RPMI8226 (cell line): ENCODE measurements at places on chromosomes 4 and X.

GRCh38 chrX:112816908-112817307 lies 23.7 kb downstream of the AMOT start:
- DNase-seq: no peak

GRCh38 chrX:137550665-137551261 lies 15.2 kb upstream of the ZIC3 start:
- no peak for DNase-seq

- no peak for DNase-seq
These were observed 159.6 kb upstream of the CTSO start for GRCh38 chr4:156113138-156113765.

GRCh38 chr4:123786920-123787319 lies 390.3 kb downstream of the SPRY1 start:
- no peak for DNase-seq

- no peak for DNase-seq
These were observed 162.9 kb upstream of the SPIN4 start for GRCh38 chrX:63513825-63514568.

- DNase-seq: no peak
These were observed 842.1 kb upstream of the HTR2C start for GRCh38 chrX:113741744-113742143.

DNA sequence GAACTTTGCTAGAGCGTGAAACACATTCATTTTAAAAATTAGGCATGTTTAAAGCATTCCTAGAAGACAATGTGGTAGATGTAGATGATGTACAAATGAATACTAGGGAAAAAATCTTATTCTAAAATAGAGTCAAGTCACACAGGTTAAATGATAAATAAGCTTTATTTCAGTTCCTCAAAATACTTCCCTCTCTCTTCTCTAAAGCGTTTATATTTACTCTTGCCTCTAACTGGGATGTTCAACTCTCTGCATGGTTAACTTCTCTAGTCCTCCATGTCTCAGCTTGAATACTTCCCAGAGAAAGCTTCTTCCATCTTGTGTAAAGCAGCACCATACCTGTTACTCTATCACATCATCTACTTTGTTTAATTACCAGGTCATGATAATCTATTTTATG lies 30.9 kb upstream of the GLRA3 start:
- no peak for DNase-seq

- no peak for DNase-seq
These were observed 152.0 kb downstream of the IL15 start for GRCh38 chr4:141788169-141788915.

DNA sequence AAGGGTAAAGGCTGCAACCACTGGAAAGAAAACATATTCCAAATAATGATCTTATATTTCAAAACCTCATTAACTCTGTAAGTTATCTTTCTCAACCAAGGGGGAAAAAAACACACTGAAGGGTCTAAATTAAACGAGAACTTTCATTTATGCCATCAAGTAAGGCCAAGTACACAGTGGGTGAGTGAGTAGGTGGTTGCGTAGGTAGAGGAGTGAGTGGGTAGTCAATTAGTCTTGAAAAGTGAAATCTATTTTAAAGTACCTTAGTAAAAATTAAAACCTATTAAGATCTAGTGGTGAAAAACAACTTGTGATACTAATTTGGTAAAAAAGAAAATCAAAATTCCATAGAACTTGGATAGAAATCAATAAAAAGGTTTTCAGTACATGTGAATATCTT lies 3.5 kb downstream of the CASK start:
- no peak for DNase-seq

GRCh38 chr4:162865102-162865501 lies 301.6 kb downstream of the NAF1 start:
- peak; percentile 11 for DNase-seq

- DNase-seq: no peak
These were observed 64.7 kb downstream of the ANTXR2 start for GRCh38 chr4:80008351-80008750.

DNA sequence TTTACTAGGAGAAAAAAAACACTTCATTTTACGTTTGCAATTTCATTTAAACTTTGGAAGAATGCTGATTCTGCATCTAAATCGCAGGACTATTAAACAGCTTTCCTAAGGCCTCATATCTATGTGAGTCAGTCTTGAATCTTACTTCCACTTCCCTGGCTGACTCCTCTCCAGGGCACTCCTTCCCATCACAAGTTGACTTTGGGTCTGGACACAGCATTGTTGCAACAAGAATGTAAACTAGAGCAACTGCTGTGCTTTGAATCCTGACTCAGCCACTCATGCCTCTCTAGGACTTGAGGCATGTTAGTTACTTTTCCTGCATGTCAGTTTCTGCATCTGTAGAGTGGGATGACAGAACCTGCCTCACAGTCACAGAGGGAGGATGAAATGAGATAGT lies 413.8 kb downstream of the FAT4 start:
- no peak for DNase-seq

GRCh38 chr4:58590722-58591121 lies 1480.5 kb upstream of the IGFBP7 start:
- DNase-seq: no peak

DNA sequence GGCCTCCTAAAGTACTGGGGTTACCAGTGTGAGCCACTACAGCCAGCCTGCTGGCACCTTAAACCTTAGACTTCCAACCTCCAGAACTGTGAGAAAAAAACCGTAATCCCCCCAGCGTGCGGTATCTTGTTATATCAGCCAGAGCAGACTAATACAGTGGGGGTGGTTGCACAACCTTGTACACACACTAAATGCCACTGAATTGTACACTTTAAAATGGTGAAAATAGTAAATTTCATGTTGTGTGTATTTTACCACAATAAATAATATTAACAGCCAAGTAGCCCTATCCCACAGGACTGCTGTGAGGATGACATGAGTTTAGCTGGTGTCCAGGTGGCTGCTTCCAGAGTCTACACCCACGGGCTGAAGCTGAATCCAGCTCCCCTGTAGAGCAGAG lies 38.8 kb downstream of the ZBTB49 start:
- DNase-seq: no peak

DNA sequence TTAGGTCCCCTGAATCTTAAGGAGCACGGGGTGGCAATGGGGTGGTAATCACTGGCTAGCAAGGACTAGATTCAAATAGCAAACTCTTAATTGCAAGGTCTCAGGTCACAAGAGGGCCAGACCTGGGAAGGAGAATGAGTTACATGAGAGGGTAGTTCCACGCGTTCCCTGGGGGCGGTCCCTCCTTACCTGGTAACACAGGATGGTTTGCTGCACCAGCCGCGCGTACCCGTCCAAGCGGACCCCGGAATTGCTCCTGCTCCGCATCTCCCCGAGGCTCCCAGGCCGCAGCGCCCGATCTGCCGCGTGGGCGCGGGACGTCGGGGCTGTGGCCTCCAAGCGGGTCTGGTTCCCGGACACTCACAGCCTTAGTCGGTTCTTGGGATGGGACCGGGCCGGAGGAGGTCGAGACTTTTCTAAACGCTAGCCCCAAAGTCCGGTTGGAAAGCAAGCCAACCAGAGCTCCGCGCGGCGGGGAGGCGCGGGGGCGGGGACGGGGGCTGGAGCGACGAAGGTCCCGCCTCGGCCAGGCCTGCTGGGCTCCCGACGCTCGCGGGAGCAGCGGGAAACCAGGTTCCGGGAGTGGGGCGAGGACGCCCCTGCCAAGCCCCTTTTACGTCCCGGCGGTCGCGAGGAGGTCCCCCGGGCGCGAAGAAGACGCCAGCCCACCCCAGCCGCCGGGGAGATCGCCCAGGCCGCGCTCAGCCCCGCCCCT lies at the start of gene PHKA2:
PHKA2 (minus strand) TSS at position 449 of the 715 bp plus-strand sequence; CDS start at position 267, 182 bp downstream.
- peak; percentile 41 for DNase-seq

DNA sequence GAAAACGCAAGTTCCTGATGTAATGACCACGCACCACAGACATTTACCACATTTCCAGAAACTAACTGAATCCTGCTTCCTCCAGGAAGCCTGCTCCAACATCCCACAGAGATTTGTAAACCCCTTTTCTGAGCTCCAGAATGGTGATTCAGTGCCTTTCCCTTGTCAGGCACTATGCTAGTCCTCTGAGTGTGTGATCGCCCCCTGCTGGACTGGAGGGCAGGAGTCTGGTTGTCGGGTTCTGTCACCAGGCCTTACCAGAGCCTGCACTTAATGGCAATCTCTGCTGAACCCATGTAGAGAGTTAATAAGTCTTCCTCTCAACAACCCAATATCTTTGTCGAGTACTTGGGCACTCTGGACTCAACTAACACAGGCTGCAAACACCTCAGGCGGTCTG lies 14.5 kb upstream of the KDM5C start:
- DNase-seq: peak; percentile 66

DNA sequence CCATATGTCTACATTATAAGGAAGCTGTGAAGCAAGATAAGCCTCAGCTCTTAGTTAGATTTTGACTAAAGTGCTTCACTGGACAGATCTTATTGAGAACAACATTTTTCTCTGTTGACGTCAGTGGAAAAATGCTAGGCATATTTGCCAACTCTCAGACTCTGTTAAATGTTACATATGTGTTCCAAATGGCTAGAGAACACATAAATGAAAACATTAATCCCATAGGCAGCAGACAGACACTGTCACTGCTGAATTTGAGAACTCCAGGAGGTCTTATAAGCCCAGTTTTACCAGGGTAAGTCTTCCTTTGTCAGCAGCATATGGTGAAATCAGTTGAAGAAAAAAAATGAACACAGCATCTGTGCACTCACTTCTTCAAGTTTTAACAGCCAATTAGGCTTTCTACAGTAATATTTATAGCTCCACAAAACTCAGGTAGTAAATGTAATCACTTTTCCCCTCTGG lies 186.9 kb downstream of the CAMK2D start:
- no peak for DNase-seq

GRCh38 chr4:5796976-5797375 lies 86.0 kb downstream of the EVC start:
- no peak for DNase-seq

GRCh38 chrX:122582280-122582974 lies 601.7 kb upstream of the GRIA3 start:
- DNase-seq: no peak

- DNase-seq: no peak
These were observed 252.0 kb downstream of the FBXW7 start for GRCh38 chr4:152283801-152284470.

GRCh38 chrX:115344885-115345614 lies 55.5 kb downstream of the LUZP4 start:
- peak; percentile 89 for DNase-seq

DNA sequence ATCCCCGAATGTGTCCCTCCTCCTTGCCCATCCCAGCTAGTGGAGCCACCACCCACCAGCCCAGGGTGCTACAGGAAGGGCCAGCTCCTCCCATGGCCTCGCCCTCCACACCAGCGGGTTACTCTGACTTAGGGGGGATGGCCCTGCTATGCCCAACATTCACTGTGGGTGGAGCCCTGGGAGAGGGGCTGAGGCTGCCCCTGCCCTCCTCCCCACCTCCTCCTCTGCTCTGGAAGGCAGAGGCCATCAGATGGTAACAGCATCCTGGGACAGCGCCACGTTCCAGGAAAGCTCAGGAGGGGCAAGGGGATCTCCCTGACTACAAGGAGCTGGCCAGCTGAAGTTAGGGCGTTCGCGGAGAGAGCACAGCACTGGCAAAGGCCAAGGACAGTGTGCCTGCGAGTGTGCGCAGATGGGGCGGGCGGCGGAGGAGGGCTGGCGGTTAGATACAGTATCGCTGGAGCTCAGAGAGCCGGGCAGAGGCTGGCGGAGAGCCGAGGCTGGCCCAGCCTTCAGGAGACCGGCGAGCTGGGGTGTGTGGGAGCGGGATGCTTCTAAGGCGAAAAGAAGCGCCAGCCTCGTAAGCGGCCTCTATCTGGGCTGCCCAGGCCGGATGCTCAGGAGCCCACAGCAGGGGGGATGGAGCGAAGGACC lies 1.5 kb downstream of the JAKMIP1 start:
- no peak for DNase-seq

DNA sequence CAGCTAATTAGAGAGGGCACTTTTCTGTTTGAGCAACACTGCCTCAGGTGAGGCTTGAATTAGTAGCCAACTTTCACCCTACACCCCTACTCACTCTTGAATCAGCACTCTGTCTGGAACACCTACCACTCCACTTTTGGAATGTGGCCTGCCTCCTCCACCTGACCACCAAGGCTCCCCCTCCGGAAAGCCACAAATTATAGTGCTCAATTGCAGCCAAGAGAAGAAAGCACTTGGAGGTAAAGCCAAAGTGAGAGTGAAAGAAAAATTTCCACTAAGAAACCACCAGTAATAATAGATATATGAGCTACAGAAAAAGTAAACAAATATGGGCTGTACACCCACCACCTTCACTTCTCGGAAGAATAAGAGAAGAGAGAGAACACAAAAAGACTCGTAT lies 41.1 kb downstream of the PPP3CA start:
- peak; percentile 53 for DNase-seq

- DNase-seq: no peak
These were observed 98.4 kb upstream of the ACSL4 start for GRCh38 chrX:109831326-109831985.

- peak; percentile 12 for DNase-seq
These were observed 285.0 kb upstream of the AADAT start for GRCh38 chr4:170374770-170375169.

DNA sequence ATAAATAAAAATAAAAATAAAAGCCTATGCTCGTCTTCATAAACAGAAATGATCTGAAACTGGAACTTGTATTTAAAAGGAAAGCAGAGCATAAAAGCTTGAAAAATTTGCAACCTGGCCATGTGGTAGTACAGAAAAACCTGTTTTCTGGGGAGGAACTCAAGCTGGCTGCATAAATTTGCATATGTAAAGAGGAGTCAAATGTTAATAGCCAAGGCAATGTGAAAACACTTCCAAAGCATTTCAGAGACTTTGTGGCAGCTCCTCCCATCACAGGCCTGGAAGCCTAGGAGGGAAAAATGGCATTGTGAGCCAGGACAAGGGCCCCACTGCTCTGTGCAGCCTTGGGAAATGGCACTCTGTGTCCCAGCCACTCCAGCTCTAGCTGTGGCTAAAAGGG lies 727.9 kb upstream of the DIAPH2 start:
- DNase-seq: no peak

DNA sequence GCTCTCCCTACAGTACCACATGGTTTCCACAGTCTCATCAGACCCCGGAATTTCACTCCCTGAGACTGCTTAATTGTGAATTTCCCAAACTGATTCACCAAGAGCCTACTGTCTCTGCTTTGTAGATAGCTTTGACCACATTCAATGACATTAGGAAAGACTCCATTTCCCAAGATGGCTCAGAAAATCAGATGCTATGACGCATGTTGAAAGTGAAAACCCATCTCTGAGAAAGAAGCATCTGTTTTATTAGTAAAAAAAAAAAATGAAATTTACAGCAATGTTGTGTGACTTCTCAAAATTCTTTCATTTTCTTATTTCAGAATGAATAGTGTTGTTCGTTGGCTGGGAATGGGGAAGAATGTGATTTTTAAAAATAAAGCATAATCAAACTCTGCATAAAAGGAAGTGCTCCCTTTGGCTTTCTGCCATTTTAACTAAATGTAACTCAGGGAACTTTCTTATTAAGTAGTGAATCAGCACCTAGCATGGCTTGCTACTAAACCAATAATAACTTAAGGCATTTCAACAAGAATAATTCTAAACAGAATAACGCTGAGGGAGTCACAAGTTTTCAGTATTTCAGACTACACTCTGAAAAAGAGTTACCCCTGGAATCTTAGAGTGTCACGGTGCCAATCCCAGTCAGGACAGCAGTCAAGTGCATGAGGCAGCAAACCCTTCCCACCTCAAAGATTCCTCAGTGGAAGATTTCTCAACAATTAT lies 97.4 kb upstream of the MYOZ2 start:
- DNase-seq: no peak
